ENCODE measurements at places on chromosomes 6 and 20. TPM values are rescaled to one million over a fixed set of nuclear protein-coding genes. Genes with fewer than 3 reads are reported as not detected.

DNA sequence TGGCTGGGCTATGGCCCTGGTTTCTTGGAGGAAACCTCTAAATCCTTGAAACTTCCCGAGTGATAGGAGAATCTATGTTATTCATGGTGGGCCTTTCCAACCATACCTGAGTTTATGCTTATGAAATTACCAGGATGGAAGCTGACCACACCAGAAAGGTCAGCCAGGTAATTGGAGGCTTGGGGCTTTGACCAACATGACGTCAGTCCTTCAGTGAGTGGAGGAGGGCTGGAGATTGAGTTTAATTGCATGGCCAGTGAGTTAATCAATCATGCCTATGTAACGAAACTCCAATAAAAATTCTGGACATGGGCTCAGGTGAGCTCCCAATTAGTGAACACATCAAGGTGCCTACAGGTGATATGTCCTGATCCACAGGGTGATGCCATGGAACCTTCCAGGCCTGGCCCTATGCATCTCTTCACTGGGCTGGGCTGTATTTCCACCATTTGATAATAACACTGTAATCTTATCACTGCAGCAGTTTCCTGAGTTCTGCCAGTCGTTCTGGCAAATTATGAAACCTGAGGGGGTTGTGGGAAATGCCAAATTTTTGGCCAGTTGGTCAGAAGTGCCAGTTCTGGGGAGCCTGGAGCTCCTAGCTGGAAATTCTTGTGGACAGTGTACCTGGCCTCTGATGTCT lies 106.5 kb downstream of the CDH26 start:
- DNase-seq: no peak

- no peak for DNase-seq
These were observed 613 bp upstream of the SASH1 start for GRCh38 chr6:148342100-148342349.

GRCh38 chr20:3842348-3842930 lies 4.2 kb upstream of the MAVS start:
- no peak for DNase-seq

GRCh38 chr6:17418281-17419188 lies 25.1 kb downstream of the CAP2 start:
- DNase-seq: no peak

DNA sequence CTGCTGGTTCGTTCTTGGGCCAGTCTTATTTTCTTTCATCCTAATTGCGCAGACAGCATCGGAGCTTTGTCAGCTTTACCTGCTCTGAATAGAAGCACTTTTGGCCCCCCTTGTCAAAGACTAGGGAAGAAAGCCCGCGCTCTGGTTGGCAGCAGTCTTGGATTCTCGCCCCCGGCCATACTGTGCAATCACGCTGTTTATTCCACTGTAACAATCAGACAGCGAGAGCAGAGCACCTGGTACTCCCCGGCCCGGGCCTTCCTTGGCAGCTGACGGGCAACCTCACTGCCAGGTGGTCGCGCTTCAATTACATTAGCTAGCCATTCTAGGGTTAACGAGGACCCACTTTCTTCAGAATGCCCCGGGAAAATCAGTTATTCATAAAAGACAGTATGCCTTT lies 72.6 kb downstream of the INSM1 start:
- no peak for DNase-seq

- DNase-seq: no peak
These were observed 234.4 kb downstream of the SIM1 start for GRCh38 chr6:100230115-100230952.

DNA sequence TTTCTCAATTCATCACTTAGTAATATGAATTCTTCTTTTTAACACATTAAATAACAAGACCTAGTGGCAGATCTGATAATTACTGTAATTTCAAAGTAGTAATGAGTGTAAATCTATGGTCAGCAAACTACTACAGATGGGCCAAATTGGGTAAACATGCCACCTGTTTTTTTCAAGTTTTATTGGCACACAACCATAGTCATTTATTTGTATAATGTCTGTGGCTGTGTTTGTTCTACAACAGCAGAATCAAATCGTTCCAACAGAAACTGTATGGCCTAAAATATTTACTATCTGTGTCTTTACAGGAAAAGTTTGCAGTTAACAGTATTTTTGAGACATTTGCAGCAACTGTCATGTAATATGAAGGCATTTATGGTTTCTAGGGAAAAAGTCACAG lies 86.1 kb upstream of the EYA2 start:
- no peak for DNase-seq

GINS1 gene
- 0.41 TPM for total RNA-seq

VARS2 gene
- total RNA-seq: 21.0 TPM

LRRC1 gene
- total RNA-seq: 2.7 TPM

SUMO4 gene
- 0.27 TPM for total RNA-seq

DNA sequence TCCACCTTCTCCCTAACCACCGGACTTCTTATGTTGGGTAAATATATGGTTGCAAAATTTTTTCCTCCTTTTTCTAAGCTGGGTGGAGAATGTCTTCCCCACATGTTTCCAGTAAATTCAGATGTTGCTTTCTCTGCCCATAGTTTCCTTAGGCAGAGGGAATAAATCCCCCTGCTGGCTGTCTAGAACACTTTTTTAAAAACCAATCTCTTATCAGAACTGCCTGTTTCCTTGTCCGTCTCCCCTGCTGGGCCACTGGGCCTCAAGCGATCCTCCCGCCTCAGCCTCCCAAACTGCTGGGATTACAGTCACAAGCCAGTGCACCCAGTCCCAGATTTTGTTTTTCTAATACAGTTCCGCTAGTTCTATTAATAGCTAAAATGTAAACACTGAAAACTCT lies 9.9 kb upstream of the WFDC2 start:
- DNase-seq: no peak

DNA sequence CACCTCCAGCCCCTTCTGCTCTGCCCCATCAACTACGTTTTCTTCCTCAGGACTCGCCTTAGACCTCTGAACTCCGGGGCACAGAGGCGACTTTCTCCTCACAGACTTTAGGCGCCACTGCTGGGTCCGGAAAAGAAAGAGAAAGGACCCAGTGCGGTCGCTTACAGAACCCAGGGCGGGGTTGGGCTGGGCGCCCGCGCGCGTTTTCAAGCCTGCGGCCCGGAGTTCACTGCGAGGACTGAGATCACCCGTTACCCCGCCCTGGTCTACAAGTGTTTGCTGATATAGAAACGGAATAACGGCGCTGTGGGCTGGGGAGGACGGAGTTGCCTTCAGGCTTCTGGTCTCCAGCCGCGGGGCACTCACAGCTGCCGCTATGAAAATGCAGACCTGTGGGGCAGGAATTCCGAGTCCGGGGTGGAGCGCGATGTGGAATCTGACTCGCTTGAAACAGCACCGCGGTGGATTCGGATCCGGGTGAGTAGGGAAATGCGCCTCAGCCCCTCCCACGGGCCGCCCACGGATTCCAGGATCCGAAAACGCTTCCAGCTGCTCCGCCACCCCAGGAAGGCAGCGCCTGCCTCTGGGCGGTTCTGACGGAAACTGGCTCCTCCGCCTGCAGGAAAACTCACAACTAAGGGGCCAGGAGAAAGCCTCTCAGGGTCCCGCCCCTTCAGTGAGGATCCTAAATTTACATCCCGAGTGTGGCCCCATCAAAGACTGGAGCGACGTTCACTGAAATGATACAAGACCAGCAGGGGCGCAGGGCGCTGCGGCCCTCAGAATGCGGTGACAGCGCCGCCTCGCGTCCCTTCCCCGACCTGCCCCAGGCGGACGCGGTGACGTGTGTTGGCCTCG lies 29.4 kb downstream of the HLA-F start:
- DNase-seq: peak; percentile 91

DNA sequence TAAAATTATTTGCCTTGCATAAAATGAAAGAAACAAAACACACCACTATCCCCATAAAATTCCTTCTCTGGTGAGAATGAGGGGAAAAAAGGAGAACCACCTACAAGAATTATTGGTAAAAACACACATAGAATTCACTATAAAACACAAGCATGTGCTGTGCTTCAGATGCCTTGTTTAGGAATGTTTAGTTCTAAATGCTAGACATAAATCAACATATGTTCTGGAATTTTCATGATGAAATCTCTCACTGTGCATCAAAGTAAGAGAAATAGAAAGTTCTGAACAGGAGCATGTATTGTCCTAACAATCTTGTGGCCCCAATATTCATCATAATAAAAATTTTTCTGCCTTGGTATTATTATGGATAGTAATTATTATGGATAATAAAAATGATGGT lies 111.0 kb downstream of the PLCB4 start:
- DNase-seq: no peak

DNA sequence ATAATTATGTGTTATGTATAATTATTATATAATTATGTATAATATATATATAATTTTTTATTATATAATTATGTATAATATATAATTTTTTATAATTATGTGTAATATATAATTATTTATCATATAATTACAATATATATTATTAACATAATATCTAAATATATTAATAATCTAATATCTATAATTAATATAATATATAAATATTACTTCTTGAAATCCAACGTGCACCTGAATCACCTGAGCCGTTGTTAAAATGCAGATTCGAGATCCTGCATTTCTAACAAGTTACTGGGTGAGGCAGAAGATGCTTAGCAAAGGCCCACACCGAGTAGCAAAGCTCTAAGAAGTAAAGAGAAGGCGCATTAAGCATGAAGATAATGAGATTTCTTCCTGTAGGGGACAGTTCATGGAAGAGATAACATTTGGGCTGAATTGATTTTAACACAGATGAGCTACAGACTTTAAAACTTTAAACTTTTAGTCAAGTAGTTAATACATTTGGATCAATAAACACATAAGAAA lies 406.4 kb upstream of the PLCB4 start:
- DNase-seq: no peak

- DNase-seq: no peak
These were observed 490.4 kb downstream of the CDKAL1 start for GRCh38 chr6:21024616-21025015.

GRCh38 chr20:653590-654416 lies 803 bp upstream of the SRXN1 start:
- DNase-seq: no peak

- no peak for DNase-seq
These were observed 17.3 kb upstream of the CCDC167 start for GRCh38 chr6:37516920-37517405.

GRCh38 chr6:144468709-144469108 lies 183.6 kb downstream of the UTRN start:
- no peak for DNase-seq

GRCh38 chr6:116974526-116975316 lies 97.7 kb downstream of the RFX6 start:
- no peak for DNase-seq

DNA sequence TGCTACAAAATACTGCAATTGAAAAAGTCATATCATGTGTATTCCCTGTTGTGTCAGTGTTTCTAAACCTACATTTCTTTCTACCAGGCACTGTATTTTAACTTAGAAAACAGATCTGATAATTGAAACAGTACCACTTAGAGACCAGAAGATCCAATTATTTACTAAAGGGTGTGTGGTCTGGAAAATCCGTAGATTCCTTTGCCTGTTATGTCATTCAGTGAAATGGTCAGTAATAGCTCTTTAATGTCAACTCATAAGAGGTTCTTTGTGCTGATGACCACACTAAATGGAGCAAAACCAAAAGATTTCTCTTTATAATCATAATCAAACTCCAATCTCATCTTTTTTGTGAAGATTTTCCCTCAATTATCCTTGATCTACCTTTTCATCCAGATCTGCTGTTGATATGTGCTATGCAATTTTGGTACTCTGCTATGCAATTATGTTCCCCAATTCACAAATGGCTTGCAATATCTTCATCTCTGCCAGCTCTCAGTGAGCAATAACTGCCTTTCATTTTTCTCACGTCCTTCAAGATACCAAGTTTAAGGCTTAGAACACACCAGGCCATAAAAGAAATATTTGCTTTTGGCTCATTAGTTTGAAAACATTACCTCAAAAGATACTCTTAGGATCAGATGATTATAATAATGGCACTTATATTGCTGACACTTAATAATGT lies 165.5 kb downstream of the MOXD1 start:
- no peak for DNase-seq

GRCh38 chr6:101000341-101000740 lies 119.2 kb upstream of the ASCC3 start:
- DNase-seq: no peak

OR12D3 gene
- total RNA-seq: not detected

GRCh38 chr6:169803816-169804340 lies 52.5 kb downstream of the ERMARD start:
- DNase-seq: no peak

- no peak for DNase-seq
These were observed 314.0 kb upstream of the RSPO3 start for GRCh38 chr6:126804332-126805064.

DNA sequence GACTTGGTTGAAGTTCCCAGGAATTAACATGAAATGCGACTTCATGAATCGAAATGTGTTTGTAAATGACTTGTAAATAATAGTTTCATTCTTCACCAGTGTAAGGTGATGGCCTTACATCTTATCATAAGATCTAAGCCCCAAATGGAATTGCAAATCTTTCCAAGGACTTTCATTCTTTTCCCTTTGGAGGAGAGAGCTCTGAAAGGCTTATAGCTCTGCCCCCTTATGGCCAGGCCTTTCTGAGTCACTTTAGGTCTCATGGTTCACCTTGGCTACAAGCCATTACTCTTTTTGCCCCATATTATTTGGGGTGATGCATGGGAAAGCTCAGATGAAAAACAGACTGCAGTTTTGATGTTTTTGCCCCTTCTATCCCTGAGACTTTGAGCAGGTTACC lies 209.1 kb upstream of the BMP2 start:
- DNase-seq: no peak

EYA4 gene
- total RNA-seq: 15.4 TPM

RGL2 gene
- total RNA-seq: 59.4 TPM

DNA sequence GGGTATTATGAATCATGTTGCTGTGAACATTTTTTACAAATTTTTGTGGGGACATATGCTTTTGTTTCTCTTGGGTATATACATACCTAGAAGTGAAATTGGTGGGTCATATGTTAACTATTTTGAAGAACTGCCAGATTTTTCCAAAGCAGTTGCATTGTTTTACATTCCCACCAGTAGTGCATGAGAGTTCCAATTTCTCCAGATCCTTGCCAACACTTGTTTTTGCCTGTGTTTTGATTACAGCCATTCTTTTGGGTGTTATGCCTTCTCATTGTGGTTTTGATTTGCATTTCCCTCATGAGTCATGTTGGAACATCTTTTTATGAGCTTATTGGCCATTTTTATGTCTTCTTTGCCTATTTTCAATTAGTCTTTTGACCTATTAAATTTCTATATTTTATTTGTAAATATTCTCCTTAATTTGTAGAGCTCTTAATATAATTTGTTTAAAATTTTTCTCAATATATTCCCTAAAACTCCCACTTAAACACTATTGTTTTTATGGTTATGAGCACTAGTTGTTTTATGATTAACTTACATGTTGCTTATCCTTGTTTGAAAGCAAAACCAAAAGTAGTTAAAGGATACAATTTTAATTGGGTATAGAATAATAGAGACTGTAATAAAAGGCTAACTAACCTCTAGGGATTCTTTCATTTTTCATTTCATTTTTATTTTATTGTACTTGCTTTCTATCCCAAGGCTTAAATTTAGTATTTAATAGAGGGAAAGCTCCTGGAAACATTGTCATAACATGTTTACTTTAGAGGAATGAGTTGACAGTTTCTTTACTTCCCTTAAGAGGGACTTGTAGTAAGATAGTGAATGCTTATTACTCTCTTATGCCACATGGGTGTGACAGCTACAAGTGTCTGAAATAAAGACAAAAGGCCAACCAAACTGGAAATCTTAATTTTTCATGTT lies 5.5 kb downstream of the UBR2 start:
- no peak for DNase-seq

GRCh38 chr6:89161326-89162046 lies 15.6 kb downstream of the PM20D2 start:
- DNase-seq: no peak

- DNase-seq: peak; percentile 33
These were observed 8.9 kb upstream of the MLN start for GRCh38 chr6:33812669-33813068.

VSTM2L gene
- total RNA-seq: 50.3 TPM

Measured in left ventricle myocardium inferior (tissue), 1 donor.